ENCODE measurements at places on chromosomes 11 and 22.

DNA sequence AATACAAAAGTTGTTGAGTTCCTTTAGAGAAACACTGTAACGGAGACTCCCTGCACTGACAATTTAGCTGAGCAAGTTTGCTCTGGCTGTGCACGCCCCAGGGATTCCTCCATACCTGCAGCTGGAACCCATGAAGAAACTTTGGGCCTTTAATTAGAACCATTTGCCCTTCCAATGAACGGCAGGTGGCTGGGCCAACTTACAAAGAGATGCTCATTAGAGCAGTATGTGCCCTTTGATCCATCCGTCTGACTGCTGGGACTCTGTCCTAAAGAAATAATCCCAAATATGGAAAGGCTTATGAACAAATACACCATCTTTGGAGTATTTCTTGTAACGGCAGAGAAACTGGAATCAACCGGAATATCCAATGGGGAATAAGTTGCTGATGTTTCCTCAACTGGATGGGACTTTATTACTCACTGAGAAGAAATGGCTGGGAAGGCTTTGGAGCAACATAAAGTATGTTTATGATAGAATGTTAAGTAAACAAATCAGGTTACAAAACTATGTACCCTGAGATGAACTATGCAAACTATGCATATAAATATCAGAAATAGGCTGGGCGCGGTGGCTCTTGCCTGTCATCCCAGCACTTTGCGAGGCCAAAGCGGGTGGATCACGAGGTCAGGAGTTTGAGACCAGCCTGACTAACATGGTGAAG is 24.4 kb upstream of the FBLN1 start:
- DNase-seq: peak; percentile 68

DNA sequence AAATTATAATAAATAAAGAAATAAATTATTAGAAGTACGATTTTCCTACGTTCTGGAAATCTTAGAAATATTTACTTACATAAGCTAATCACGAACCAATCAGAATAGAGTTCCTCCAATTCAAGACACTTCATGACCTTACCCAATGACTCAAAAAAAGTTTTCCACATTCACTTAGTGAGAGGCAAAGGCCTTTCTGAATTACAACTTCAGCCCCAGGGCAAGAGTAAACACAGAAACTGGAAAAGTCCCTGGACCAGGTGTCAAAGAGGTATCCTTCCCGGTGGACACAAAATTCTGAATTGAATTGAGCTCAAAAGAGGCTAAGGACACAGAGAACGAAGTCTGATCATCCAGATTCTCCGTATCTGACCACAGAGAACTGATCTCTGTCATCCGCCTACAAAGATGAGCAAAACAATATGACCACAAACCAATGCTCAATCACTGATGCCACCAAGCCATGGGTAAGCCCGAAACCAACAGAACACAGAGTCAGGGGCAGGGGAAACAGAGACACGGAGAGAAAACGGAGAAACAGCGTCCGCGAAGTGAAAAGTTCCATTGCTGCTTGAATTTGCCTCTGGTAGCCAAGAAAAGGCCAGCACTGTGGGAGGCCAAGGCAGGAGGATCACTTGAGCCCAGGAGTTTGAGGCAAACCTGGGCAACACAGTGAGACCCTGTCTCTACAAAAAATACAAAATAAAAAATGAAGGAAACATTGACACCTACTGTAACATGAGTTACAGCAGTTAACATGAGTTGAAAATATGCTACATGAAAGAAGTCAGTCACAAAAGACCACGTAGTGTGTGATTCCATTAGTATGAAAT is 6.8 kb downstream of the BID start:
- no peak for DNase-seq

GRCh38 chr11:22669368-22669767 is 3.0 kb downstream of the GAS2 start:
- DNase-seq: no peak

GRCh38 chr11:86596861-86597586 is 75.4 kb downstream of the ME3 start:
- DNase-seq: no peak

GRCh38 chr11:77309401-77310085 is 8.1 kb upstream of the GDPD4 start:
- DNase-seq: no peak

DNA sequence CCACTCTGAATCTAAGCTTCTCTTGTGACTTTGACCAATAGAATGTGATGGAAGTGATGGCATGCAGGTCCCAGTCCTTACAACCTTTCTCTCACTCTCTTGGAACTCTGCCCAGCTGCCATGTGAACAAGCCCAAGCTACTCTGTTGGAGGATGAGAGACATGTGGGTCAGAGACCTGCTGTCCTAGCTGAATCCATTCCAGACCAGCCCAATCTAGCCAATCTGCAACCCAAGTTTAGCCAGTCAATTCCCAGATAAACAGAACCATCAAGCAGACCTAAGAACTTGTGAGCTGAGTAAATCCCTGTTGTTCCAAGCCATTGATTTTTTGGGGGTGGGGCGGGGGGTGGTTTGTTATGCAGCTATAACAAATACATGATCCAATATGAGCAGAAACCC is 69.2 kb upstream of the GRK3 start:
- DNase-seq: no peak

GRCh38 chr11:122306831-122307391 is 190.9 kb upstream of the BLID start:
- no peak for DNase-seq

DNA sequence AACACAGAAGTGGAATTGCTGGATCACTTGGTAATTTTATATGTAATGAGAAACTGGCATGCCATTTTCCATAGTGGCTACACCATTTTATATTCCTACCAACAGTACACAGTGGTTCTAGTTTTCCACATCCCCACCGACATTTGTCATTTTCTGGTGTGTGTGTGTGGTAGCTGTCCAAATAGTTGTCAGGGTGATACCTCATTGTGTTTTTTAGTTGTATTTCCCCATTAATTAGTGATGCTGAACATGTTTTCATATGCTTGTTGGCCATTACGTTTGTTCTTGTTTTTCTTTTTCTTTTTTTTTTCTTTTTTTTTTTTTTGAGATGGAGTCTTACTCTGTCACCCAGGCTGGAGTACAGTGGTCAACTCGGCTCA is 12.2 kb downstream of the NEU3 start:
- DNase-seq: no peak

GRCh38 chr11:33515347-33515746 is 185.3 kb downstream of the C11orf91 start:
- DNase-seq: no peak

DNA sequence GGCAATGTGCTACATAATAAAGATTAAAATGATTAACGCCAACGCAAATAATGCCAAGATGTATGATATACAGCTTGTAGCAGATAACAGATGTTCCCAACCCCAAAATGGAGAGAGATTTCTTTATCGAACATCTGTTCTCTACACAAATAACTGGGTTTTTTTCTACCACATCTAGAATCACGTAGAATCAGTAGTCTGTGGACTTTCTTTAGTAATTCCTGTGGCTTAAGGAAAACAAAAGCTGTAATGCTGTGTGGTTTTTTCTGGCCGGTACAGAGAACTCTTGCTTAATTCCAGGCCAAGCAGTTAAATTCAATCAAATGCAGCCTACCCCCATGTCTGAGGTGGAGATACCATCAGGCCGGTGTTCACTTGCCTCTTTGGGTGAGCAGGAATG is 303.4 kb downstream of the FAT3 start:
- peak; percentile 83 for DNase-seq

GRCh38 chr11:101553891-101554292 is 29.9 kb downstream of the TRPC6 start:
- DNase-seq: no peak

DNA sequence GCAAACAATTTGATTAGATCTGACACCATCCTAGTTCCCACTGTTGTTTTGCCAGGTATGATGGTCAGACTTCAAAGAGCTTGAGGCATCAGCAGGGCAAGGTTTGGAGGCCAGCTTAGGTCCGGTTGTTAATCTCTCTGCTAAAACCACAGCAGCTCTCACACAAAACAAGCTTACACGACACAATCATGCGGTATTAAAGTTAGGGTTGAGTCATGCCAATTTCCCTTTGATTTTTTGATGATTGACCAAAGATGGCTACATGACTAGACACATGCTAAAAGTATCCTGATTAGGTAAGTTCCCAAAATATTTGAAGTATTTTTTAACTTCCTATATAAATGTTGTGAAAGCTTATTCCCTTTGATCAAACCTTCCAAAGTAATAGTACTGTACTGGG is 145.9 kb downstream of the ELP4 start:
- DNase-seq: peak; percentile 70

Measured in astrocyte of the cerebellum (primary cell).